ENCODE measurements at places on chromosomes 3 and 15. TPM values are rescaled to one million over a fixed set of nuclear protein-coding genes. Genes with fewer than 3 reads are reported as not detected.
A peak's percentile ranks its signal among the peaks of the same experiment; 100 is the strongest.

DNA sequence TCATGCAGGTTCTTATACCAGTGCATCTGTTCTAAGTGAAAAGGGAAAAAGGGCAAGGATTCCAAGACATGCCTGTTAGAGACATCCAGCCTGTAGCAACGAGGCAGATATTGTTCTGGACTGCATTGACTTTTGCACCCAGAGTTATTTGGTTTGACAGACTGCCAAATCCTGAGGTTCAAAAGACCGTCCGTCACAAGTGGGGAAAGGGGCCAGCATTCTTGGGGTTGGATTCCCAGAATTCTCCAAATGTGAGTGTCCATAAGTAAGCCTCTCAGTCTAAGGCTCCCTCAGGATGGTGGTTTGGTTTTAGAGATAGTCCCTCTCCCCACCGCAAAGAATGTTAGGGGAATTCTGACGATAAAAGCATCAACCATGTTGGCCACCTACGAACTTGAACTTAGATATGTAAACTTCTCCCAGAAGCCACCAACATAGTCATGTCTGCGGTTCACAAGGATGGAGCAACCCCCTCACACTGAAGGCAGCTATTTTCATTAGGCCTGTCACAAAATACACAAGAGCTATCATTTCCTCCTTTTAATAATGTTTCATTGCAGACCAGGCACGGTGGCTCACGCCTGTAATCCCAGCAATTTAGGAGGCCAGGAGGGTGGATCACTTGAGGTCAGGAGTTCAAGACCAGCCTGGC, 13.6 kb upstream of the LACTB start:
- peaks cover 4% of the 10 kb centered on the region for H3K36me3 ChIP-seq
- H3K27me3 ChIP-seq = no peaks in the 10 kb centered on the region
- H3K4me1 ChIP-seq = peaks cover 2% of the 10 kb centered on the region
- no peak for DNase-seq
- no peak overlapping the region for H3K27ac ChIP-seq

DNA sequence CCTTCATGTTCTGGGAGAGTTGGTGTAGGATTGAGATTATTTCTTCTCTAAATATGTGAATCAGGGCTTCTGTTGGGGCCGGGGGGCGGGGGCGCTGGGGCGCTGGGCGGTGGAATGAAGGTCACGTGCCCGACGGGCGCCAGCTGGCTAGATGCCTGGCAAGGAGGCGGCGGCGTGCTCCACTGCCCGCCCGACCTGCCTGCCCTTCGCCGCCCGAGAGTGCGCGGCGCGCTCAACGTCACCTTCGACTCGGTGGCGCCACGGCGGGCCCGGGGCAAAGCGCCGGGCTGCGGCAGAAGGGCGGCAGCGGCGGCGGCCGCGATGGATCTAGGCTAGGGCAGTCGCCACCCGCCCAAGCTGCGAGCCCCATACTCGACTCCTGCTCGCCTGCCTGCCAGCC, 47.0 kb upstream of the LHFPL4 start:
- no peak overlapping the region for H3K27ac ChIP-seq
- H3K27me3 ChIP-seq = peaks cover 3% of the 10 kb centered on the region
- peak overlapping the region; percentile 79 for H3K4me3 ChIP-seq
- H3K4me1 ChIP-seq = no peaks in the 10 kb centered on the region

DNA sequence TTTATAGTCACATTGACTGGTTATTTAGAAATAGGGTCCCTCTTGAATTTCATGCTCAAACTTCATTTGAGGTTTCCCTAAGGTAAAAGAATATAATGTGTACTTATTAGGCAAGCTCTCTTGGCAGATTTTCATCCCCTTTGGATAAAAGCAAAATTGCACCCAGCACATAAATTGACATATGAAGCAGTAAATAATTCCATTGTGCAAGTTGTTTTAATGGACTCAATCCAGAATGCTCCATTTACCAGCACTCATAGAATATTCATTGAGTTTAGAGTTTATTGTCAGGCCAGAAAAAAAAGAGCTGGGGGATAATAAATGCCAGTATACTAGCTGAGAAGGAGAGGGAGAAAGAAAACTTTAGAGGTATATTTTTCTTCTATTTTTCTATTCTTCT, 136.8 kb downstream of the TPRG1 start:
- no peaks in the 10 kb centered on the region for H3K36me3 ChIP-seq
- no peak overlapping the region for H3K27ac ChIP-seq
- H3K4me3 ChIP-seq = no peak overlapping the region
- no peak for DNase-seq
- H3K27me3 ChIP-seq = no peaks in the 10 kb centered on the region
- H3K4me1 ChIP-seq = peaks cover 3% of the 10 kb centered on the region

The FAM43A gene
- 21.6 TPM for total RNA-seq

GRCh38 chr15:93089727-93090305, 805 bp upstream of the RGMA start:
- DNase-seq = no peak
- H3K27me3 ChIP-seq = peaks cover 8% of the 10 kb centered on the region
- peak overlapping the region; percentile 88 for H3K4me3 ChIP-seq
- peaks cover 6% of the 10 kb centered on the region for H3K36me3 ChIP-seq
- H3K27ac ChIP-seq = peak overlapping the region; percentile 86

The GCSAM gene
- total RNA-seq = not detected

- no peak overlapping the region for H3K4me3 ChIP-seq
- H3K36me3 ChIP-seq = peaks cover 2% of the 10 kb centered on the region
- DNase-seq = no peak
- H3K27ac ChIP-seq = no peak overlapping the region
- peaks cover 11% of the 10 kb centered on the region for H3K4me1 ChIP-seq
Measured at GRCh38 chr3:107942951-107943749, 147.7 kb downstream of the CD47 start.

DNA sequence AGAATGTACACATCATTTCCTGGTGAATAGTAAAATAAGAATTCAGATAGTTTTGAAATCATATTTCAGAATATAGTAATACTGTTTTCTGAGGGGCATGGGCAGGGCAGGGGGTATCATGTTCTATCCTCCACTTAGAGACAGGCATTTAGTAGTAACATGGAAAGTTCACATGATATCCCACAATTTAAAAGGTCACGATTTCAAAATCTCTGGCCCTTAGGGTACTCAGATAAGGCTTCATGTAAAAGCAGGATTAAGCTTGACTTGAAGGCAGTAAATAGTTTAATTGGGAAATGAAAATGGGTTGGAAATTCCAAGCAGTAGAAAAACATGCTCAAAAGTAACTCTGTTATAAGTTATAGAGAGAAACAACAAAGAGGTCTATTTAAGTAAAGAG, 353.2 kb upstream of the AGTR1 start:
- DNase-seq = no peak
- H3K36me3 ChIP-seq = peaks cover 9% of the 10 kb centered on the region
- no peaks in the 10 kb centered on the region for H3K4me1 ChIP-seq
- no peak overlapping the region for H3K4me3 ChIP-seq
- H3K27me3 ChIP-seq = peaks cover 2% of the 10 kb centered on the region
- no peak overlapping the region for H3K27ac ChIP-seq

DNA sequence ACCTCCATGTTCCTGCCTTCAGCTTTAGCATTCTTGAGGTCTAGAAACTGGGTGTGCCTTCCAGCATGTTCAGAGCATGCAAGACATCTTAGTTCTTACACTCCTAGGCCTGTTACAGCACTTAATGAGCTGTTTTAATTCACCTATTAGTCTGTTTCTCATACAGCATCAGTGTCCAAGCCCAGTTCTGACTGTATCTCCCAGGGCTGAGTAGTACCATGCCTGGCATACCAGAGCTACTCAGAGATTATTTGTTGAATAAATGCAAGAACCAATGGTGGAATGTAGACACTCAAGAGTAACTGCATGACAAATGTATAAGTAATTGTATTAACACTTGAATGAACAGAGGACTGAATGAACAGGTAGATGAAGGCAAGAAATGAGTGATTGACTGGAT, 61.8 kb upstream of the SCN5A start:
- no peaks in the 10 kb centered on the region for H3K4me1 ChIP-seq
- H3K36me3 ChIP-seq = no peaks in the 10 kb centered on the region
- no peak for DNase-seq
- peaks cover 6% of the 10 kb centered on the region for H3K27me3 ChIP-seq
- no peak overlapping the region for H3K27ac ChIP-seq
- H3K4me3 ChIP-seq = no peak overlapping the region

GRCh38 chr15:77557144-77557543, 75.6 kb downstream of the LINGO1 start:
- no peak overlapping the region for H3K4me3 ChIP-seq
- H3K36me3 ChIP-seq = no peaks in the 10 kb centered on the region
- H3K27ac ChIP-seq = no peak overlapping the region
- no peak for DNase-seq
- peaks cover 53% of the 10 kb centered on the region for H3K4me1 ChIP-seq

DNA sequence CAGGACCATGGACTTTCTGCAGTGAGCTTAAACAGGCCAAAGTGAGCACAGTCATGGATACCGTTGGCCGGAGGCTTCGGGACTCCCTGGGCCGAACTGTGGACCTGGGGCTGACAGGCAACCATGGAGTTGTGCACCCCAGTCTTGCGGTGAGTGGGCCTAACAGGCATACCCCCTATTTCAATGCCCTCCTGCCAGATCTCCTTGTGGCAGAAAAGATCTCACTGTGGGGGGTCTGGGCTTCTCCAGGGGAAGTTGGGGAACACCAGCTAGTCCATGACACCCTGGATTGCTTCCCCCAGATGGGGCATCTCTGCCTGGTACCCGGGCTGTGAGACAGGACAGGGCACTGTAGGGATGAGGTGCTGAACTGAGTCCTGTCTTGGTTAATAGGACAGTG, 29.5 kb downstream of the ACAD9 start:
- no peak for DNase-seq
- no peak overlapping the region for H3K27ac ChIP-seq
- no peak overlapping the region for H3K4me3 ChIP-seq

GRCh38 chr3:78940128-78940527, 827.7 kb downstream of the ROBO1 start:
- H3K36me3 ChIP-seq = peaks cover 18% of the 10 kb centered on the region
- peaks cover 19% of the 10 kb centered on the region for H3K4me1 ChIP-seq
- H3K27ac ChIP-seq = peak overlapping the region; percentile 17
- DNase-seq = no peak
- H3K27me3 ChIP-seq = peaks cover 8% of the 10 kb centered on the region

- no peak overlapping the region for H3K4me3 ChIP-seq
- DNase-seq = no peak
- H3K4me1 ChIP-seq = peaks cover under 1% of the 10 kb centered on the region
Measured at GRCh38 chr15:57973534-57973933, 92.0 kb downstream of the ALDH1A2 start.

The ZNF717 gene
- 4.7 TPM for total RNA-seq

DNA sequence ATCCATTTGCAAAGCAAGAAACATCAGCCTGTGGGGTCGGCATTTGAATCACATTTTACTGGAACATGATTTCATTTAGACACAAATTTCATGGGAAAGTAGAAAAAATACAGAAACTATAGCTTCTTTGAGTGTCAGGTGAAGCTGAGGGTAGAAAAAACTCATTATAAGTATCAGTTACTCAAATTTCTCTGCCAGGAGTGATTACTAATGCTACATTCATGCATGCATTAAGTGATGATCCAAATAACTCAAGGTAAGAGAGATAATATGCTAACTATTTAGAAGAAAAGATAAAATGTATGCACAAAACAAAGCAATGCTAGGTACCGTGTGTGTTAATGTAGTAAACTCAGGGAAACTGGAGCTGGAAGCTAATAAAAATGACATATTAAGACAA, 406.0 kb downstream of the GAP43 start:
- no peak overlapping the region for H3K27ac ChIP-seq
- H3K4me3 ChIP-seq = no peak overlapping the region
- peaks cover 2% of the 10 kb centered on the region for H3K27me3 ChIP-seq
- peaks cover 37% of the 10 kb centered on the region for H3K4me1 ChIP-seq

The PCSK6 gene
- 3.8 TPM for total RNA-seq

DNA sequence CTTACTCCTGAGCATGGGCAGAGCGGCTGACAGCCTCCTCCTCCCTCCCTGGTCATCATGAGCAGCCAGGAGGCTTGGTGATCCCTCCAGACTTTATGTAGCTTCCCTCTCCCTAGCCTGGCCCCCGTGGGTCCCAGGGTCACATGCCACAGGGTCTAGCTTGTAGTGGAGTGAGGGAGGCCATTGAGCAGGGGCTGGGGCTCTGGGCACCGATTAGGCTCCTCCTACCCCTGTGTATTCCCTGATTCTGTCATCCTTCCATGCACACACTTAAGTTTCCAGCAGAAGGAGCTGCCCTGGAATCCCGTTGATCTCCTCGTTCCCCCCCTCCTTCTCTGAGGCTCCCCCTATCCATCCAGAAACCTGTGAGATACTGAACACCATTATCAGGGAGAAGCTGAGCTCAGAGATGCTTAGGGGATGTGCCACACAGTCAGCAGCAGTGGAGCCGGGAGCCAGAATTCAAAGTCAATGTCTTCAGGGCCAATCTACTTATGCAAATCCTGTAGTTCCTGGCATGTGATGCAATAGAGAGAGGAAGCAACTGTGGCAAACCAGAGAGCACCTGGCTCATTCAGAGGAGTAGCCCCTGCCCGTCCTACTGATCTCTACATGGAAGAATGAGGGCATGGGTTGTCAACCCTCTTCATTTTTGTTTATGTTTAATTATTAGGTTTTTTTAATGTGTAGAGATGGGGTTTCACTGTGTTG, 17.2 kb downstream of the CCDC33 start:
- no peaks in the 10 kb centered on the region for H3K36me3 ChIP-seq
- no peak for DNase-seq
- peaks cover 6% of the 10 kb centered on the region for H3K27me3 ChIP-seq
- no peak overlapping the region for H3K4me3 ChIP-seq
- peaks cover 14% of the 10 kb centered on the region for H3K4me1 ChIP-seq

DNA sequence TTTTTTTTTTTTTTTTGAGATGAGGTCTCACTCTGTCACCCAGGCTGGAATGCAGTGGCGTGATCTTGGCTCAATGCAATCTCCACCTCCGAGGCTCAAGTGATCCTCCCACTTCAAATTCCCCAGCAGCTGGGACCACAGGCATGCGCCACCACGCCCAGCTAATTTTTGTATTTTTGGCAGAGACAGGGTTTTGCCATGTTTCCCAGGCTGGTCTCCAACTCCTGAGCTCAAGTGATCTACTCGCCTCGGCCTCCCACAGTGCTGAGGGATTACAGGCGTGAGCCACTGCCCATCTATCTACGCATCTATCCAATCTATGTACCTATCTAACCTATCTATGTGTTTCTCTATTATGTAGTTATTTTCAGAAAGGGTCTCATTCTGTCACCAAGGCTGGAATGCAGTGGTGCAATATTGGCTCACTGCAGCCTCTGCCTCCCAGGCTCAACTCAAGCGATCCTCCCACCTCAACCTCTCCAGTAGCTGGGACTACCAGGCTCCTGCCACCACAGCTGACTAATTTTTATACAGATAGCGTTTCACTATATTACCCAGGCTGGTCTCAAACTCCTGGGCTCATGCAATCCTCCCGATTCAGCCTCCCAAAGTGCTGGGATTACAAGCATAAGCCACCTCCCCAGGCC, 20.2 kb upstream of the GPX1 start:
- H3K27ac ChIP-seq = no peak overlapping the region
- H3K4me3 ChIP-seq = no peak overlapping the region
- DNase-seq = no peak
- no peaks in the 10 kb centered on the region for H3K36me3 ChIP-seq
- no peaks in the 10 kb centered on the region for H3K4me1 ChIP-seq

The C3orf20 gene
- not detected for total RNA-seq

- H3K36me3 ChIP-seq = no peaks in the 10 kb centered on the region
- H3K4me1 ChIP-seq = peaks cover 12% of the 10 kb centered on the region
- no peak overlapping the region for H3K4me3 ChIP-seq
- peak overlapping the region; percentile 49 for H3K27ac ChIP-seq
- peaks cover 8% of the 10 kb centered on the region for H3K27me3 ChIP-seq
Measured at GRCh38 chr3:124467980-124468902, 262.0 kb upstream of the UMPS start.

Measured in glutamatergic neuron (in vitro differentiated cells).